ENCODE measurements at places on chromosomes 1 and 21.

GRCh38 chr1:9014475-9015375 lies 11.5 kb downstream of the SLC2A7 start:
- no peak for DNase-seq

DNA sequence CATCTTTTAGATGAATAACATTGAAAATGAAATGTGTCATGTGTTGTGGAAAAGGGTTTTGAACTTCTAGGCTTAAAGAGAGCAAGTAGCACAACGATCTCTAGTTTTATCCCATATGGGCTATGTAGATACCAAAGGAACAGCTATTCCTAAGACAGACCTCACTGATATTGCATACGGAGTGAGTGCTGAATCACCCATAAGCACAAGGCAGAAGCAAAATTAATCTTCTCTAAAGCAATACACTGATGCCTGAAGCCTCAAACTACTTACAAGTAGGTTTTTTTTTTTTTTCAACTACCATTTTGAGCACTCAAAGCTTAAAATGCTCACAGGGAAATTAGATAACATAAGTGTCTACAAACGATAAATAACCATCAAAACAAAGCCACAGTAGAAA lies 5.0 kb upstream of the KMO start:
- no peak for DNase-seq

- no peak for DNase-seq
Observed at GRCh38 chr1:85307987-85308832, 31.8 kb upstream of the BCL10 start.

DNA sequence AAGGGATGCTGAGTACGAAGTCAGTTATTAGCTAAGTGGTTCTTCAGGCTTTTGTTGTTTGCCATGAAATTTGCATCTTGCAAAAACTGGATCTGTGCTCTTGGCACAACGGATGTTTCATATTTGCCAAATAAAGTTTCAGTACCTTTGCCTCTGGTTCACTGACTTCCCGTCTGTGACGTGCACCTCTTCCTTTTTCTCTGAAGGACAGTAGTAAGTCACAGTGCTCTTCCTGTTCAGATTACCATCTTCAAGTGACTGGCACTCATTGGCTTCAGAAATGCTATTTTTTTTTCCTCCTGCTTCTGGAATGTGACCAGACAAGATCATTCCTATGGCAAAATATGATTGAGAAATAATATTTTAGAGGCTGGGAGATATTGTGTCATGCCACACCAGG lies 75.9 kb upstream of the GREM2 start:
- DNase-seq = no peak

GRCh38 chr1:237913345-237913744 lies 22.6 kb upstream of the ZP4 start:
- no peak for DNase-seq

GRCh38 chr1:159783724-159784123 lies 3.0 kb downstream of the DUSP23 start:
- no peak for DNase-seq

GRCh38 chr1:165052431-165052830 lies 304.1 kb downstream of the LMX1A start:
- no peak for DNase-seq

DNA sequence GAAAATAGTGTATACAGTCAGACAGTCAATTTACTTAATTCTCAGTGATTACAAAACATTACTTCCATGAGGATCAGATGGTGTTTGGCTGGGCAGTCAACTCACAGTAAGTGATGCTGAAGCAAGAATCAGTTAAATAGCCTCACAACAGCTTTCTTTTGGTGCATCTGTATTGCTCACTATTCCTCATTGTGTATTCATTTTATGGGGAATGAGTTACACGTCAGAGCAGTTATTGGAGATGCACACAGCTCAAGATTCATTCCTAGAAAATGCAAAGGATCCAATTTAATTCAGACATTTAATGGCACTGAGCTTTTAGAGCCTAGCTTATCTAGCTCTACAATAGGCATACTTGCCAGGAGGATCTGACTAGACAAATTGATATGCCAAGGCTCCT lies 150.6 kb downstream of the HS2ST1 start:
- DNase-seq = no peak

GRCh38 chr1:200406161-200406797 lies 3.6 kb downstream of the ZNF281 start:
- no peak for DNase-seq

DNA sequence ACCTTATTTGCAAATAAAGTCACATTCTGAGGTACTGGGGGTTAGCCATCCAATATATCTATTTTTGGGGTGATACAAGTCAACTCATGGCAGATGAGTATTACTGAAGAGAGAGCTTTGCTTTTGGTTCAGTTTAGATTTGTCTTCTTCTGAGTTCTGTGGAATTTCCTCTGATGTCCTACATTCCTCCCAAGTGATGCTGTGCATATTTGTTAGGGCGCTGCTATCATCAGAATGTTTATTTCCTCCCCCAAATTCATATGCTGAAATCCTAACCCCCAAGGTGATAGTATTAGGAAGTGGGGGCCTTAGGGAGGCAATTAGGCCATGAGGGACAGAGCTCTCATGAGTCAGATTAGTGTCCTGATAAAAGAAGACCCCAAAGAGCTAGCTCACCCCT lies 96.2 kb upstream of the WLS start:
- no peak for DNase-seq

DNA sequence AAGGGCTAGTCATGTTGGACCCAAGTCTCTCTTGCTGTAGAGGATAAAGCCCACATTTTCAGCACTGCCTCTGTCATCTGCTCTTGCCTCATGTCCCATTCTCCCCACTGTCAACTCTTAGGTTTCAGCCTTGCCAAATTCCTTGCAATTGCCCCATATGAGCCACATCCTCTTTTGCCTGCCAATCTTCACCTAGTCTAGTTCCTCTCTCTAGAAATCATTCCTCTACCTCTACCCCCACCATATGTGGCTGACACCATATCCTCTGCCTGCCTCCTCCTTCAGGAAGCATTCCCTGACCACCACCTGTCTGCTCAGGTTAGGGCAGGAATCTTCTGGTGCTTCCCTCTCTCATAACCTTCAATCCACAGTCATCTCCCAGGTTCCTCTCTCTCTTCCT lies 38.2 kb downstream of the SLC9A1 start:
- no peak for DNase-seq

- no peak for DNase-seq
Observed at GRCh38 chr1:206824331-206824730, 41.1 kb upstream of the IL20 start.

DNA sequence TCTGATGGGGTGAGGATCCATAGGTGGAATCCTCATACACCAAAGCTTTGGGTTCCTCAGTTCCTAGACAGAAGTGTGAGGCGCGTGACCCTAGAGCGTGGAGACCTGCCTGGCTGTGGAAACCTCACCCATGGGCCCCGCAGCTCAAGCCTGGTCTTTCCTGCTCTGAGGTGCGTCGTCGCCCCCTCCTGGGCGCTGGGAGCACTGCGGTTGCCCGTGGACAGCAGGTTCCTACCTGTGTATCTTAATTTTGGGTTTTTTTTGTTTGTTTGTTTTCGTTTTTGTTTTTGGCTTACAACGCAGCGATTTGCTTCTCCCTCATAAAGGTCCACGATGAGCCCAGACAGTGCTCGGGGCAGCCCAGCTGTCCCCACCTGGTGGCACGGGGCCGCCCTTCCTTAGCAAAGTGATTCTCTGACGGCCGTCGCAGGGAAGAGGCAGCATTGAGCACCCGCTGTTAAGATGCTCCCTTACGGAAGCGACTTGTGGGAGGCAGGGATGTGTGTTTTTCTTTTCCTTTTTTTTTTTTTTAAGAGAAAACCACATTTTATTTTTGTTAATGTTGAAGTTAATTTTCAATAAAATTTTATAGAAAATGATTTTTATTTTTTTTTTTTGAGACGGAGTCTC lies 36.5 kb upstream of the TRAPPC10 start:
- peak; percentile 82 for DNase-seq

DNA sequence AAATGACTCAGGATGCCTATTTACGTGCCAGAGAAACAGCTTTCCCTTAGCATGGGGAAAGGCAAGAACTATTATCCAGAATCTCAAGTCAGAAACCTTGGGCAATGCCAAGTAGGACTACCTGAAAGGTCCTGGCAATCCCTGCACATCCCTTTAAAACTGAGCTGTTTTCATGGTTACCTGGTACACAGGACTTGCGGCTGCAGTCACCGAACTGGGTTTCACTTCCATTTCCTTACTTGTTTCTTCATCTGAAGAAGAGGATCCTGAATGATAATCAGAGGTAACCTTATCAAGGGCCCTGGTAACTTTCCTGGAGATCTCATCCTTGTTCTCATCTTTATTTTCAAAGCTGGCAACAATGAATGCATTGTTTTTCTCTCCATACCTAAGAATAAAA lies 14.3 kb downstream of the BTG3 start:
- no peak for DNase-seq

DNA sequence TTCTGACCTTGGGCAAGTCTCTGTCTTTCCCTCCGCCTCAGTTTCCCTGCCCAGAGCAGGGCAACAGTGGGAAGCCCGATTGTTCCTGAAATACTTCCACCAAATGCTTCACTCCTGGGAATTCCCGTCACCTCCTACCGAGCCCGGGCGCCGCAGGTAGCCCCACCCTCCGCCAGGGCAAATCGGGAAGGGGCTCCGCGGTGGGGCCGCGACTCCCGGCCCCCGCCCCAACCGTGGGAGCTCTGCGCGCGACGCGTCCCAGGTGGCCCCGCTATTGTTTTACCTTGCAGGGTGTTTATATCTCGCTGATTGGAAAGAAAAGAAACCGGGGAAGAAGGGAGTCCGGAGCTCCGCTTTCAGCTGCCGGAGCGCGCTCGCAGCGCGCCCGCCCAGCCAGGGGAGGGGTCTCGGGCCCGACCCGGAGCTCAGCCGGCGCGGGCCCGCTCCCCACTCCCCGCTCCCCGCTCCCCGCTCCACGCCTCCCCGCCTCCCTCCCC lies 407 bp downstream of the IGSF3 start:
- no peak for DNase-seq

- DNase-seq = no peak
Observed at GRCh38 chr1:13570924-13571323, 12.7 kb upstream of the PDPN start.

DNA sequence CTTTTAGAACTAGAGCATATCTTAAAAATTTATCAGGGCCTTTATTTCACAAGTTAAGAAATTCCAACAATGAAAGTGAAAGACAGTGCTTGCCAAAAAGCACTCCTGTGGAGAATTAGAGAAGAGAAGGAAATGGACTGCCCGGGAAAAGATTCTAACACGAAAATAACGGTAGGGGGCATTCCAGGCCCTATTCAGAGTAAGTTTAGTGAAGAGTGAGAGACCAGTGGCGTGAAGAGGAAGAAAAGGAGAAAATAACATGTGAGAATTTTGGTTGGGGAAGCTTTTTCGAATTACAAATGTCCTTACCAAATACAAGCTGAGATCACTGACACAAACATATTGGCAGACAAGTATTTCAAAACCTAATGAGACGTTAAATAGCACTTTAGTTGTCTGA lies 38.4 kb upstream of the RBM34 start:
- peak; percentile 13 for DNase-seq

DNA sequence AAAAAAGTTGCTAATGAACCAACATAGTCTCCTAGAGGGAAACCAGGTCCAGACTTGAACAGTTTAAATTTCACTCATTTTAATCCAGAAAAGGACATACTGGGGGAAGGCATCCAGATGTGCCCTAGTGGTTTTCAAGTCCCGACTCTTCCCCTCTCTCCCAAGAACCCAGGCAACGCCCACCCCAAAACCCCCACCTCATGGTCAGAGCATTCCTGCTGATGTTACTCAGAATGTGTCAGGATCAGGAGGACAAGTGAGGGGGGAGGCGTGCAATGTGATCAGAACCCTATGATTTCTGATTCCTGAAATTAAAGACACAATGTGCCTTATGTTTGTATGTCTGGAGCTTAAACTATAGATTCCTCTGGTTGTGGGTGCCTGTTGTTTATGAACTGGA lies 1.6 kb upstream of the CTSK start:
- DNase-seq = no peak

GRCh38 chr1:75519651-75520427 lies 91.1 kb downstream of the SLC44A5 start:
- no peak for DNase-seq

- DNase-seq = no peak
Observed at GRCh38 chr1:101264697-101265096, 27.9 kb downstream of the S1PR1 start.

DNA sequence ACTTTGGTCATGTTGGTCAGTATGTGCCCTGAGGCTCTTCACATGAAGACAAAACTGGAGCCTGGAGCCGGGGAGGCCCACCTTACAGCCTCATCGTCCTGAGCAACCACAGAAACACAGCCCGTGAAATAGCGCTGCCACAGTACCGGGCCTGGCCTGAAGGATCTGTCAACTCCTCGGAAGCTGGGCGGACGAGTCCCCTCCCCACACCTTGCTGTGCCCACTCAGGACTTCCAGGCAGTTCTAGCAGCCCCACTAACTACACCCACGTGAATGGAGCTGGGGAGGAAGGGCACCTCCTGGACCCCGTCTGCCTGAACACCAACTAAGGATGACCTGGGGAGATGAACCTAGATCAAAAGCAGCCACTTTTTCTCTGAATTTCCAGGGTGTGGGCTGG lies 24.7 kb downstream of the SDE2 start:
- no peak for DNase-seq

DNA sequence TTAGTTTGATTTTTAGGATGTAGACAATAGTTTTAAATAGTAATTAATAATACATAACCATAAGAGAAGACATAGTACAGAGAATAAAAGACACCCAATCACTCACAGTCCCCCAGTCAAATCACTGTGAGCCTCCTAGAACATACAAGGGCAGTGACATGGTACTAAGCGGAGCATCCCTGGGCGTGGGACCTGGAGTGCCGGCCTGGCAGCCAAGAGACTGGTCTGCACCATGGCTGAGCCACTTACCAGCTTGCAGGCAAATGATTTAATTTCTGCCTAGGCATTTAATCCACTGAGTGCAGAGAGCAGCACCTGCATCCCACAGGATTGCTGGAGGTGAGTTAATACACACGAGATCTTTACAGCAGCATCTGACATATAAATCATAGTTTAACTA lies 20.4 kb downstream of the SDHB start:
- no peak for DNase-seq
